ENCODE measurements at places on chromosomes 16 and 17.

DNA sequence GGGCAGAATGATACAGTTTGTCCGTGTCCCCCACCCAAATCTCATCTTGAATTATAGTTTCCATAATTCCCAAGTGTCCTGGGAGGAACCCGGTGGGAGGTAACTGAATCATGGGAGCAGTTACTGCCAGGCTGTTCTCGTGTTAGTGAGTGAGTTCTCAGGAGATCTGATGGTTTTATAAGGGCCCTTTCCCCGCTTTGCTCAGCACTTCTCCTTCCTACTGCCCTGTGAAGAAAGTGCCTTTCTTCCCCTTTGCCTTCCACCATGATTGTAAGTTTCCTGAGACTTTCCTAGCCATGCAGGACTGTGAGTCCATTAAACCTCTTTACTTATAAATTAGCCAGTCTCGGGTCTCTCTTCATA lies 28.9 kb upstream of the SEC14L1 start:
- DNase-seq, result no peak

DNA sequence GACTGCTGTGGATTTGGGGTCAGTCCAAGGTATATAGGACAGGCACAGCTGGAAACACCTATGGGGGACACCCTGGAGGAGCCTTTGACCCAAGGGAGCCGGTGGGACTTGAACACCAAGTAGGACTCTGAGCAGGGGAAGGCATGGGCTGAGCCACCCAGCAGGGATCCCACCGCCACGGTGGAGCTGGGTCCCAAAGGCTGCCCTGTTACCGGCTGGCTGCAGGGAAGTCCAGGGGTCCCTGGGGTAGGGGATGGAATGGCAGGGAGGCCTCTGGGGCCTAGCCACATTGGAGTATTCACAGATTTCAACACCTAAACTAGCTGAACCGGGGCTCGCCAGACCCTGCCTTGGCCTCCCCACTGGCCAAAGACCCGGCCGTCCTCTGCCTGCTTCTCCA lies 39.7 kb upstream of the CREBBP start:
- DNase-seq, result no peak

- DNase-seq, result no peak
Observed at GRCh38 chr16:80277182-80277581, 263.6 kb upstream of the DYNLRB2 start.

DNA sequence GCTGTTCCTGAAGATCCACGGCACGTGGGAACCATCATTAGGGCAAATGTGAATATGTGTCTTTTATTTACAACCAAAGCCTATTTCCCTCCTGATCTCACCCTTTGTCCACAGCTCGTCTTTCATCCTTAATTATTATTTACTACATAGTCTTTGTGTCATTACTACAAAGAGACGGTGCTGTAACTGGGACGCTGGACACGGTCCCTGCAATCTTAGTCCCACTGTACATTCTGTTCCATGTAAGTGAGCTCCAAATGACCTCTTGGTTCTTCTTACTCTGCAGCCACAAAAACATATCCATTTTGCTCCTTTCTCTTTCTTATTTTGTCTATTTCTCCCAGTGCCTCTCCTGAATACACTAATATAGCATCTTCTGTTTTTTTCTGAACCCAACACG lies 12.7 kb upstream of the KRT23 start:
- DNase-seq, result no peak

DNA sequence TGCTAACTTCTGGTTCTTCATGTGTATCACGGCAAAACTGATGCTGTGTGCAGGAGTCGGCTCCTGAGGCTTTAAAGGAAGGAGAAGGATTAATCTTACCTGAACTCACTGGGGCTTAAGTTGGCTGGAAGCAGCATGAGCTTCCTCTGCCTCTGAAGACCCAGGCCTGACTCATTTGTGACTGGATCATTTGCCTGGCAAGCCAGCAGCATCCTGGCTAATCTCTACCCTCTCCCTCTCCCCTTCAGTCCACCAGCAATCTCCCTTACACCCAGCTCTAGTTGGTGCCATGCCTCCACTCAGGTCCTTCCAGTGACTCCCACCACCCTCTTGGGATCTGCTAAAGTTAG lies 150.3 kb downstream of the IRX3 start:
- DNase-seq, result no peak

- no peak for DNase-seq
Observed at GRCh38 chr16:363110-363765, 7.1 kb downstream of the MRPL28 start.

GRCh38 chr16:18788828-18789514 lies 1.2 kb downstream of the RPS15A start:
- no peak for DNase-seq

DNA sequence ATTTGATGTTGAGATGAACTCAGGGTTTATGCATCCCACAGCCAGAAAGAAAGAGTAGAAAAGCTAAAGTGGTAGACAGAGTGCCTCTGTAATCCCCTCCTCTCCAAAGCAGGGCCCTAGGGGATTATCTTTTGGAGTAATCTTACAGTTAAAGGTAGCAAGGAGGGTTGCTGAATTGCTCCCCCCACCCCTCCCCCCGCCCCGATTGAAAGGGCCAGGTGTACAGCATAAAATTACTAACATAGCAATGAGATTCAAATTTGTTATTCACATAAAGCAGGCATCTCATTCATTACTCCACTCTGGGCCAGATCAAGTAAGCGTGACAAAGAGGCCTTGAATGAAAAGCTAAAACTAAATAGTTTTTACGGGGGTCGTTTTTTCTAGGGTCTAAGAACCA lies 72.7 kb downstream of the STH start:
- no peak for DNase-seq

- peak; percentile 40 for DNase-seq
Observed at GRCh38 chr17:79695797-79696609, 34.7 kb upstream of the ENPP7 start.

DNA sequence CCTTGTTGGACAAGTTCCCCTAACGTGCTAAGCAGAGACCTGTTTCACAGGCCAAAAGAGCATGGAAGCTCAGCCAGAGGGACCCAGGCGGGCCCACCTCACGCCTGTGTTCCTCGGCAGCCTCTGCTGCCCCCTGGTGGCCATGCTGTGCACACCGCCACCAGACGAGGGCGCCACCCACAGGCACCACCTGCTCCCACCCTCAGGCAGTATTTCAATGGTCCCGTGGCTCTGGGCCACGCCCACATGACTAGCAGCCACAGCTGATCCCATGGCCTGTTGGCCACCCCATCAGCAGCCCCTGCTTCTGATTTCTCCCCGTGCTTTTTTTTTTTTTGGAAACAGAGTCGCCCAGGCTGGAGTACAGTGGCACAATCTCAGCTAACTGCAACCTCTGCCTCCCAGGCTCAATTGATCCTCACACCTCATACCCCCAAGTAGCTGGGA lies 18.9 kb downstream of the MPG start:
- DNase-seq, result peak; percentile 85

DNA sequence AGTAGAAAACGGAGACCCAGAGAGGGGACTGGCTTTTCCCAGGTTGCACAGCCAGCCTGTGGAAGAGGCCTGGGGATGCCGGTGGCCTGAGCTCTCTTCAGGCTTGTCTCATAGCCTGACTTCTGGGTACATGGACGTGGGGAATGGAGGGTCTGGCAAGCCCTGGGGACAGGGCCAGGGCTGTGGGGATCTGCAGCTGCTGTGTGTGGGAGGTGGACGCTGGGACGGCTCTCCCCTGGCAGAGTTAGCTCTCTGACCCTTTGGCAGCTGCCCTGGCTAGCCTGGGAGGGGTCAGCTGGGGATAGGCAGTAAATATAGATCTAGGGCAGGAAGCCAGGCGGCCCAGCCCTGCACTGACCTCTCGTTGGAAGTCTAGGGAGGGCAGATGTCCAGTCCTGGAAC lies 20.5 kb downstream of the SLC4A1 start:
- DNase-seq, result no peak

- no peak for DNase-seq
Observed at GRCh38 chr16:85055493-85056210, 28.1 kb downstream of the KIAA0513 start.

GRCh38 chr17:17485420-17485819 lies 8.6 kb downstream of the MED9 start:
- DNase-seq, result no peak

DNA sequence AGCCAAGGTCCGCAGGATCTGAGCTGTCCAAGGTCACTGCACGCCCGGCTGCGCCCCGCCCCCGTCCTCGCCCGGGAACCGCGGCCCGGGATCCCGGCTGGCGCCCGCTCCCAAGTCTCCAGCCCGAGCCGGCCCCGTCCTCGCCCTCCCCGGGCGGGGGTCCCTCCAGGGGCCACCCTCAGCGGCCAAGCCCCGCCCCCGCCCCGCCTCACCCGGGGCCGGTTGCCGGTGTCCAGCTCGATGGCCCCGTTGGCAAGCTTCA lies 216 bp downstream of the VPS9D1 start:
- DNase-seq, result no peak

DNA sequence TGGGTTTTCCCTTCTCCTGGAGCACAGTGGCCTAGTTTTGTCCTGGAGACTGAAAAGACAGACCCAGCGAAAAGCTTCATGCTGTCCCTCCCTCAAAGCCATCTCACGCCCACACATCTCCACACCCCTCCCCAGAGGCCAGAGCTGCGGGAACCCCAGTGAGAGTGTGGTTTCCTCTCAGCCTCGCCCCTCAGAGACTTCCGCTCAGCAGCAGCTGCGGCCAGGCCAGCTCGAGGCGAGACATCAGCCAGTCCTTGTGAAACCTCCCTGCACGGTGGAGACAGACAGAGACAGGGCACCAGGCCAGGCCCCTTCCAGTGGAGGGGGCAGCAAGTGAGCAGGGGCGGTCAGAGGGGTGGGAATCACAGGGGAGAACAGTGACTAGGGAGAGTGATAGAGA lies 77.0 kb upstream of the TNRC6C start:
- peak; percentile 58 for DNase-seq

Data from hindlimb muscle (tissue), 1 donor.